GM13976 (cell line): ENCODE measurements at places on chromosomes 3 and 15.
A peak's percentile ranks its signal among the peaks of the same experiment; 100 is the strongest.

DNA sequence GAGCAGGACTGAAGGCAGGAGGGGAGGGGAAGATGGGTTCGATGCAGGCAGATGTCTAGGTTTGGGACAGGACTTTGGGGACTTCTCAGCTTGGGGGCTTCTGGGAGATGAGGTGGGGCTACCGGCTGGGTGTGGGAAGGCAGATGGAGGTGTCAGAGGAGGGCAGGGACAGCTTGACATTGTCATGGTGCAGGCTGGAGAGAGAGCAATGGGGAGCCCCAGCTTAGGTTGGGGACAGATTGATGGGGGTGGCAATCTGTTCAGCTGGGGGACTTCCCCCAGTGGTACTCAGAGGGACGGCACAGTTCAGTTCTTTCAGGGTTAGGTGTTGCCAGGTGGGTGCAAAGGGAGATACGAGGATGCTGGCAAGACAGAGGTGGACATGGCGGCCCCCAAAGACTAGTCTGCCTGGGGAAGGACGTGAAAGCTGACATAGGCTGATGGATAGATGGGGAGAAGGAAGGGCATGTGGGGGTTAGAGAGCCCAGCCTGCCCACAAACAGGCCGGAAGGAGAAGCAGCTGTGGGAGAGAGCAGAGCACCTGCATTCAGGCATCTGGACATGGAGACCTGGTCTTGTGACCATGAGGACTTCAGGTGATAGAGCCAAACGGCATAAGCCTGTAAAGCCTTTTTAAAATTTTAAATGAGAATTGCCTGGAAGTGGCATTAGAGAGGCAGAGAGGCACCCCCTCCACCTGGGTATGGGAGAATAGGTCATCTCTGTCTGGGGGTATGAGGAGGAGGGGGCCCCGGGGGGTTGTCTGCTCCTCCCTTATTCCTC is 21.1 kb downstream of the ACAA1 start:
- DNase-seq, result no peak

DNA sequence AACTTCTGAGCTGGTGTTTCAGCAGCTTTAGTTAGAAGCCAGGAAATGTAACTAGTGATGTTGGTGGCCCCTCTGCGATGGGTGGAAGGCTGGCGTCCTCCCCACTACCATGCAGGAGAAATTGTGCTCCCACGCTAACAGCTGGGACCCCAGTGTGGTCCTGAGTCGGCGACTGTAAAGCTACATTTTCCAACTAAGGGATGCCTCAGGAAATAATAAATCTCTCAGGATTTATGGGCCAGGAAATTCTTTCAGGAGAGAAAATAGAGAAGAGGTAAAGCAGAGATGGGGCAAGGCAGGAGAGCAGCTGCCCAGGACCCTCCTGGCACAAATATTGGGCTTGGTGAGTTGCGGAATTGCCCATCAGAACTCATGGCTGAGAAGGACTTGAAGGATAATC is 186.9 kb downstream of the OPA1 start:
- no peak for DNase-seq

- peak; percentile 44 for DNase-seq
Measured at GRCh38 chr3:112489674-112490479, 9.4 kb downstream of the BTLA start.

DNA sequence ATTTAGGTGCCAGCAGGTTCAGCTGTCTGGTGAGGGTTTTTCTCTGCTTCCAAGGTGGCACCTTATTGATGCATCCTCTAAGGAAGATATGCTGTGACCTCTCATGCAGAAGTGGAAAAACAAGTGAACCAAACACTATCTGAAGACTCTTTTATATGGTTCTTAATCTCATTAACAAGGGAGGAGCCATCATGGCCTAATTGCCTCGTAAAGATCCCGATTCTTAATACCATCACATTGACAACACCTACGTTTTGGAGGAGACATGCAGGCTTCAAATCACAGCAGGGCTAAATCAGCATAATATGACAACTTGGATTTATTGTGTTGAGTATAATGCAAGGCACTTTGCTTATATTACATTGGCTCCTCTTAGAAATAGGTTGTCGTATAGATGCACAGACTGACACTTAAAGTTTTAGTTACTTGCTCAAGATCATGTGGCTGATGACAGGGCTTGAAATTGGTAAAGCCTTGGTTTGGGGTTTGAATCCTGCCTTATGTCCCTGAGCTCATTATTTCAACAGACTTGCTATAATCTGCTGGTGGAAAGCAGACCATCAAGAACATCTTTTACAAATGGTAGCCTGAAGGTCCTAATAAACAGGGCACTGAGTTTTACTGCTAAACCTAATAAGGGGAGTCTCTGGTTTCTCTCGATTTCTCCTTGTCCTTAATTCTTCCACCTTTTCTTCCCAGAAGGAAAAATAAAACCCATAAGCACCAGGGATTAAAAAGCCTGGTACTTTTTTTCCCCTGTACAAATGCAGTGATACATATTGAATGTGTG is 88.2 kb downstream of the PTPRG start:
- DNase-seq, result no peak

GRCh38 chr3:41579861-41580260 is 380.6 kb downstream of the CTNNB1 start:
- peak; percentile 36 for DNase-seq

DNA sequence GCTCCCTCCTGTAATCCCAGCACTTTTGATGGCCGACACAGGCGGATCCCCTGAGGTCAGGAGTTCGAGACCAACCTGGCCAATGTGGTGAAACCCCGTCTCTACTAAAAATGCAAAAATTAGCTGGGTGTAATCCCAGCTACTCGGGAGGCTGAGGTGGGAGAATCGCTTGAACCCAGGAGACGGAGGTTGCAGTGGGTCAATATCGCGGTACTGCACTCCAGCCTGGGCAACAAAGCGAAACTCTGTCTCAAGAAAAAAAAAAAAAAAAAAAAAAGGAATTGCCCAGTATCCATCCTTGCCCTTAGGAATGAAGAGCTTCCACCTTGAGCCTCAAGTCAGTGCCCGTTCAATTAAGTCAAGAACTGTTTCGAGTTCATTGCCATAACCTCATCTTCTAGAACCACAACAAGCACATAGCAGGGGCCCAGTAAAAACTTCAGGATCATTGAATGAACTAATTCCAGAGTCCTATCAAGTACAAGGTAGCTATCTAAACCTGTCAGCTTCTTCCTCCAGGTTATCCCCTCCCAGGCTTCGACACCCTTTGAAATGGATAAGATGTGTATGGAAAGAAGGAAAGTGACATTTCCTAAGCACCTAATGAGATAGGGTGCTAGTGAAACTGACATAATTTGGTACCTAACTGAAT is 826 bp downstream of the DBR1 start:
- no peak for DNase-seq

DNA sequence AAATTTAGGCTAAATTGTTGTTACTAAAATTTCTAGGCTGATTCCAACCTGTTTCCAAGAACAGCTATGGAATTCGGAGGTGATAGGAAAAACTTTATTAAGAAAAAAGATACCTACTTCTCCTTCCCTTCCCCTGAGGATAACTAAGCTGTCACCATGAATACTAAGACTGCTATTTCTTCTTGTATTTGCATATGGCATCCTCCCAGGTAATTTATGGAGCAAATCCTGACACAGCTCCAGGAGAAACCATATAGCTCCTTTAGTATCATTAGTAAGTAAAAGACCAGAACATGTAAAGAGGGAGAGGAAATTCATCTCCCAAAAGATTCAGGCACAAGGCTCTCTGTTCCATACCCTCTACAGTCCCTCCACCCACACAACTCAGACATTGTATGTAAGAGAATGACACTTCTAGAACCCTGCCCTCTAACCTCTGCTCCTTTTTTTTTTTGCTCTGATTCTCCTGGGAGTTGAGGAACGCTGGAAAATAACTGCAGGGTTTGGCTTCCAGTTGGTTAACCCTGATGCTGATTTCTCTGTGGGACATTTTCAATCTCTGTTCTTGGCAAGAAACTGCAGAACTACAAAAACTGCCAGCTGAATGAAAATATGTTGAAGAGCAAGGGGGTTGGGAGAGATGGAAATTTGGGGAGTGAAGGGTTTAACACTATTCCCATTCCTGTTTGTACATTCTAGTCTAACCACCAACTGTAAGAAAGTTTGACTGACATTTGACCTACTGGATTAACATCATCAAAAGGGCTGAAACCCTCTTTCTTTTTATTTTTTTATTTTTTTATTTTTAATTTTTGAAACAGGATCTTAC is 14.2 kb upstream of the MAGI1 start:
- DNase-seq, result no peak

GRCh38 chr3:44561076-44561475 is 6.1 kb downstream of the ZKSCAN7 start:
- DNase-seq, result no peak

- DNase-seq, result no peak
Measured at GRCh38 chr3:143850877-143851276, 2.6 kb upstream of the SLC9A9 start.

- no peak for DNase-seq
Measured at GRCh38 chr3:134279466-134279865, 28.8 kb upstream of the RYK start.

DNA sequence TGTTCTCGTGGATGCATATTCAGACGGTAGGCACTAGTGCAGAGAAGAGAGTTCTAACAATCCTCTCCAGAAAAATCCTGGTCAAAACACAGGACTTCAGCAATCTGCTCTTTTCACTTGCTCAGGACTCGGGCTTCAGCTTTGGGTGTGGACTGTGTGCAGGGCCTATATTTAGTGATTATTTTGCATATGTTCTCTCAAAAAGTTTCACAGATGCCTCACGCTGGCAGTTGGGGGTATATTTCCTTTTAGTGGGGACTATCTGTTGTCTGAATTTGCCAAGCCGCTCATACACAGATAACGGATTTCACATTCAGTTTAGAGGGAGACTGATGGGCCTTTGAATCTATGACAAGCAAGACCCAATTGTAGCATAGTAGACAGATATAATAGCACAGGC is 54.4 kb upstream of the LRRN1 start:
- DNase-seq, result no peak

- no peak for DNase-seq
Measured at GRCh38 chr15:69497667-69498066, 45.0 kb downstream of the RPLP1 start.

GRCh38 chr3:158488670-158489069 is 82.3 kb upstream of the MLF1 start:
- DNase-seq, result no peak

DNA sequence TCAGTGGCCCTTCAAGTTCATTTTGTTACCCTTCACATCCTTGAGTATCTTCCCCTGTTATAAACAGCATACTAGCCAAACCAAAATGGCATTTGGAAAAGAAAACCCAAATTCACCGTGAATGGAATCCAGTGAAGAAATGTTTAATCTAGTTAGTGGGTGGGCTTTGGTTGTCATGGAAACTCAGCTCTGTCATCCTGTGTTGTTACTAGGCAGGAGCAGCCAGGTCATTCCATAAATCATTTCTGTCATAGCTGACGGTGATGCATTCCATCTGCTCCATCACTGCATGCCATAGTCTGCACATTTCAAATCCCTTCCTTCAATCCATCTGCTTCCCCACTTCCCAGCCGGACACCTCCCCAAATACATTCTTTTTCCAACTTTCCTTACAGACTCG is 140.4 kb upstream of the CGNL1 start:
- DNase-seq, result no peak

DNA sequence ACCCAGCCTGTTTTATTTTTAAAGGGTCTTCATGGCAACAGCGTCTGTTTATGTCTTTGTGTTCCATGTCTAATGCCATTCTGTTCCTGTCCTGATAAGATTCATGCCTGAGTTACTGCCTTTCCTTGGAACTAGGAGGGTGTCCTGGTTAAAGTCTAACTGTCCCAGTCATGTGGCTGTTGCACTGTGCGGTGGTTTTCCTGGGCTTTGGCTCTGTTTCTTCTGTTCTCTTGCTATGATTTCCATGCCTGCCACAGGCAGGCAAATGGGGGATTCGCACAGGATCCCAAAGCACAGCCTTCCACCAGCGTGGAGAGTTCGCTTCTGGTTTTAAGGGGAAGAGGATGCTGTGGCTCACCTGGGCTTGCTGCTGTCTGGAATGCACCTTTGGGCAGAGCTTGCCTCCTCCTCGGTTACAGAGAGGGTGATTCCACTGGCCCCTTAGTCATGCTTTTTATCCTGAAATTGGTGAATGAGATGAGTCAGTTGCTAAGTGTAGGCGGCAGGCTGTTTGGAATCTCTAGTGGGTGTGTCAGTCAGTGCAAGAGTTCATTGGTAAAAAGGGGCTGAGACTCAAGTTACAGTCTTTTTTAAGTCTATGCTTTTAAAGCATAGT is 86.8 kb downstream of the CCK start:
- DNase-seq, result no peak

DNA sequence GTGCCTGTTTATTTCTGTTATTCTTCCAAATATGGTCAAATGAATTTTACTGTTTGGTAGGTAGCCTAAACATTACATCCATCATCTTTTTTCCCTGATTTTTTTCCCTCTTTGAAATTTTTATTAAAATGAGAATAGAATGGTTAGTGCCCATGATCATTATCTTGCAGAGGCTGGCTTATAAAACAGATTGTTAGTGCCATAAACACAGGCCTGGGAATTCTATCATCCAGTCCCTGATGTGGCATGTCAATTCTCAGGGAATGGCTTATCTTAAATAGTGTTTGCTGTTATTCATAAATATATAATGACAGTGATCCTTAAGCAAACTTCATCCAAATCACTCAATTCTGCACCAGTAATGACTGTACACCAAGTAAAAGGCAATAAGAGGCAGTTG is 207.3 kb downstream of the TUSC7 start:
- no peak for DNase-seq

GRCh38 chr3:126612479-126613205 is 42.3 kb downstream of the TXNRD3 start:
- DNase-seq, result no peak

- DNase-seq, result no peak
Measured at GRCh38 chr3:95894820-95895219, 919.6 kb upstream of the EPHA6 start.

- no peak for DNase-seq
Measured at GRCh38 chr15:41438206-41438605, 21.3 kb downstream of the RTF1 start.
